Osteoblast (primary cell): ENCODE measurements at places on chromosomes 1 and 21. TPM values are rescaled to one million over a fixed set of nuclear protein-coding genes. Genes with fewer than 3 reads are reported as not detected.

DNA sequence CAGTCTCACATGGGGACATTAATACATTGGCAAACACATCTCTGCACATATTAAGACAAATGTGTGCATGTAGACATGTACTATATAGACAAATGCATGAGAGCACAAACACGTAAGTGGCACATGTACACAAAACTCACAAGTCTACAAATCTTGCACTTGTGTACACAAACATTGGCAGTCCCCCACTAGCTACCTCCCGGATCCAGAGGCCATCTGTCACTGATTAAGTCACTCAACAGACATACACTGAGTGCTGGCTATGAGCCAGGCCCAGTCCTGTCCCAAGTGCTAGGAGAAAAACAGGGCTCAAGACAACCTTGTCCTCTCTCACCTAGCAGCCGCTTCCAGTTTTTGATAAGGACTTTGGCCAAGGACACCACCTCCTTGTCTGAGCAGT lies 7.0 kb downstream of the TCEA3 start:
- no peak for DNase-seq

- DNase-seq, result no peak
Measured at GRCh38 chr21:17539323-17539722, 26.5 kb downstream of the CXADR start.

- DNase-seq, result no peak
Measured at GRCh38 chr1:167293057-167293456, 72.4 kb downstream of the POU2F1 start.

DNA sequence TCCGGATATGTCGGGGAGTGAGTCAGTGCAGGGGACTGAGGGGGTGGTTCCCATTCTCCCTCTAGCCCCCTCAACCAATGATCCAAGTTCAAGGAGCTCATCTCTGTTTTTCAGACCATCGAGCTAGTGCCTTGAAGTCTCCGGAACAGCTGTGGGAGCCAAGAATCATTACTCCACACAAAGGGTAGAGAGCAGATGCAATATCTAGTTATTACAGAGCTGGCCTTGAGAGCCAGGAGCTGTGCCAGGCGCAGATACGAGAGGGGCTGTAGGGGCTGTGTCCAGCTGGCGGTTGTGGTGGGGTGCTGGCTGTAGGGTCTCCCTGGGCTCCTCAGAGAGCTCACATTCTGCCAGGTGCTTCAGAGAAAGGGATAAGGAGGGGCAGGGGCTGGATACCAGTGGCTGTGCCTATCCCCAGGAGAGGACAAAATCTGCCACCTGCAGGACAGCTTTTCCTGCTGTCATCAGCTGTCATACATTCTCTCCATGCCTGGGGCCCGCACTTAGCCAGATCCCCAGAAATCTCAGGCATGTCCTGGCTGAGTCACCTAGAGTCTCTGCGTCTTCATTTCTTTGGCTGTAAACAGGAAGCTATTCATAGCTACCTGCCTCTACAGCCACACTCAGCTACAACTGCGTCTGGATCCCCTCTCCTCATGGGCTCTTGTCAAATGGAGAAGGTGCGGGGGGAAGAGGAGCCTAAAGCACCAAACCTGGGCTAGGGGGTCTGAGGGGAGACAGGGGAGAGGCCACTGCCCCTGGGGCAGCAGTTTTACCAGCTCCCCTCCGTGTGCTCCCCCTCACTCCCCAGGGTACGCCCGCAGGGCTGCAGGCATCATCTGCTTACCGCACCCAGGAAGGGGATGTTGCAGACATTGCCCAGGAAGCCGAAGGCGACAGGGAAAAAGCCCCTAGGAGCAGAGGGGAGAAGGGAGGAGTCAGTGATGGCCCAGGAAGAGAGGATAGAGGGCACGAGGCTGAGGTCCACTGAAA lies 2.4 kb upstream of the KISS1 start:
- DNase-seq, result peak; percentile 90

Gene NPHS2
- not detected in 2 replicates for total RNA-seq

Gene CD5L
- not detected in 2 replicates for total RNA-seq

DNA sequence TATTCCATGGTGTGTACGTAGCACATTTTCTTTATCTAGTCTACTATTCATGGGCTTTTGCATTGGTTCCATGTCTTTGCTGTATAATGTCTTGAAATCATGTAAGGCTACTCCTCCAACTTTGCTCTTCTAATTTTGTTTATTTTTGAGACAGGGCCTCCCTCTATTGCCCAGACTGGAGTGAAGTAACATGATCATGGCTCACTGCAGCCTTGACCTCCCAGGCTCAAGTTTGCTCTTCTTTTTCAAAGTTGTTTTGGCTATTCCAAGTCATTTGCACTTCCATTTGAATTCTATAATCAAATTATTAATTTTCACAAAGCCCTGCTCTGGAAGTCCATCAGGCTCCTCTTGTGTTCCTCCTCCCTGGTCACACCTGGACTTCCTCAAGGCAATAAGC lies 90.2 kb upstream of the SGIP1 start:
- no peak for DNase-seq

Gene INKA2
- 3.5 and 3.6 TPM in 2 replicates for total RNA-seq

DNA sequence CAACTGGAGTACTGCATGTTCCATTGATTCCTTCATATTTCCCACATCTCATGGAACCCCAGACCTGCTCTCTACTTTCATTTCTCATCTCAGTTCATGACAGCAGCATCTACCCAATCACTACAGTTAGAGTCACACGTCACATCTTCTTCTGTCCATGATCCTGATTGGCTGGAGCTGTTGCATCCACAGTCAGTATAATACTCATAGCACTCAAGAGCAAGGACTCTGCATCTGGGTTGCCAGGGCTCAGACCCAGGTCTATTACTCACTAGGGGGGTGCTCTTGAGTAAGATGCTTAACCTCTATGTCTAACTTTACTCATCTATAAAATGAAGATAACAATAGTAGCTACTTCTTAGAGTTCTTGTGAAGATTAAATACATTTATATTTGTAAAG lies 4.4 kb upstream of the XPR1 start:
- DNase-seq, result no peak
